Activated CD4-positive, alpha-beta T cell treated with anti-CD3 and anti-CD28 coated beads, Interleukin-2, amount 50 U/mL, for 16 hours (primary cell): ENCODE measurements at places on chromosomes 3 and 15.

GRCh38 chr3:187165144-187165543 is 25.8 kb upstream of the RPL39L start:
- DNase-seq = peak; percentile 60

- peak; percentile 66 for DNase-seq
Observed at GRCh38 chr3:128448491-128448890, 18.2 kb downstream of the DNAJB8 start.

GRCh38 chr15:69606921-69607500 is 154.4 kb downstream of the RPLP1 start:
- no peak for DNase-seq

DNA sequence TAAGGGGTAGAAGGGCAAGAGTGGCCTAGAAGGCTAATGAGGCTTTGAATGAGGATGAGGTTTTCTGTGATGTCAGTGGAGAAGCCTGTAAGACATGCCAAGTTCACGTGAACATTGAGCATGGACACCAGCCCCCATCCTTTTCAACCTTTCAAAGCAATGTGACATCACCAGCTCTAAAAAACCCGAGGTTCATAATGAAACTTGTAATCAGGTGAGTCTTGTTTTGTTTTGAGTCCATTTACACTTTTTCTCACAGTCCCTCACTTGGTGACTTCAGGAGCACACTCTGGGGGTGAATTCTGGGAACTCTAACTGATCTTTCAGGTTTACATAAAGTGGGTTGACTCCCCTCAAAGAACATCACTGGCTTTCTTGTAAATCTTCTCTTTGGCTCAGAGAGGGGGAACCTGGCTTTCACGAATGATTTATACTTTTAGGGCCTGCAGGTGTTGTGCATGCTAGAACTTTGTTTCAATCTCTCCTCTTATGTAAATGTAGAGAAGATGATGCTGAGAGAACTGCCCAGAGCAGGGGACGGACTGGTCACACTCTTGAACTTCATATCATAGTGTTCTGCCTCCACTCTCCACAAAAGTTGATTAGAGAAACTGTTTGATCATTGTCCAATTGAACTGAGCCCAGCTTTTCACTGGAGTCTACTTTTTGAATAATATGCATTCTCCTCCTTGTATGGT is 224.7 kb upstream of the SATB1 start:
- DNase-seq = peak; percentile 96

- no peak for DNase-seq
Observed at GRCh38 chr3:49864505-49864904, 5.2 kb downstream of the CAMKV start.

DNA sequence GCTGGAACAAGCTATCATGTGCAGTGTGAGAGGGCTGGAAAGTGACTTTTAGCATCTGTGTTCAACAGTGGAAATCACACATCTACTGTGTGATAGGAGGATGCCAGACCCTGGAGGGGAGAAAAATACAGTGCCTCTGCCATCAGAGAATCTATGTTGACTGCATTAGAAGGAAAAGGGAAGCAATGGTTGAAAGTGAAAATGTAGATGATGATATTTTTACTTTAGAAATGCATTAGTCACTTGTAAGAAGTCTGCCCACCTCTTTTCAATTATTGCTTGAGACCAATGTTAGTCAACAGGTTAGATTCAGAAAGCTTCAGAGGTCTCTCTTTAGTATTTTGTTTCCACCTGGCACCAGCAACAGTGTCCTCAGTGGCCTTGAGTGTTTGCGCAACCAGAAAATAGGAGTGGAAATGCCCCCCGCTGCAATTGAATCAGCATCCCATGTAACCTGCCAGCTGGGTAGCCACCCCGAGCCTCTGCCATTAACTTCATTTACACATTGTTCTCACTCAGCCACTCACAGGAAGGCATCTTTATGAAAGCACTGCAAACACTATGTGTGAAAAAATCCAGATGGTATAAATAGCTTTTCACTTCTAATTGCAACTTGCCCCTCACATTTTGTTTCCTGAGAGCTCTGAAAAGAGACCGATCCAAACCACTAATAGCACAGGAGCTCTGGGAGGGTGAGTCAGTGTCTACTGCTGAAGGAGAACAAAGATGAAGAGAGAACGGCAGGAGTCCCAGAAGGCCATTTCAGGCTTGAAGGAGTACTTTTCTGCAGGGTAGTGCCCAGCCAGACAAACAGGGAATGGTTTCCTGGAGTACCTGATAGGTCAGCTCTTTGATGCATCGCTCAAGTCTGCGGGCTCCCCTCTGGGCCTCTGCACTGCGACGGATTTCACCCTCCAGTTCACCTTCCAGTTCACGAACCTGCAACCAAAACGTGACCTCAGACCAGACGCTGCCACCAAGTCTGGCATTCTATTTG is 92.1 kb downstream of the HHLA2 start:
- DNase-seq = peak; percentile 60

- no peak for DNase-seq
Observed at GRCh38 chr3:100825574-100825973, 116.3 kb downstream of the TFG start.

GRCh38 chr15:95247071-95247984 is 1016.0 kb downstream of the MCTP2 start:
- no peak for DNase-seq

DNA sequence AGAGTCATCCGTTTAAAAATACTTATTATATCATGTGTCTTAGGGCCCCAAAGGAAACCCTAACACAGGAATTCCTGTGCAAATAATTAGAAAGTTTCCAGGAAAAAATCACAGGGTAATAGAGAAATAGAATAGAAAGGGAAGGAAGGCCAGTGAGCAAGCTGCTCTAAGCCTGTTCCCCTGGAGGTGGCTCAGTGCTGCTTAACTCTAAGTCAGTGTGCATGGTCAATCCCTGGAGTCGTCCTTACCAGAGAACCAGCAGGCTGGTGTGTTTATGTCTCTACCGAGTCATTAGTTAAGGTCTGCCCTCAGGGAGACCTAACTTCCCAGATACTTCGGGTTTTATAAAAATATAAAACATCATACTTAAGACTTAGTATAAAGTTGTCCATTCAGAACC is 21.0 kb upstream of the MCF2L2 start:
- no peak for DNase-seq

DNA sequence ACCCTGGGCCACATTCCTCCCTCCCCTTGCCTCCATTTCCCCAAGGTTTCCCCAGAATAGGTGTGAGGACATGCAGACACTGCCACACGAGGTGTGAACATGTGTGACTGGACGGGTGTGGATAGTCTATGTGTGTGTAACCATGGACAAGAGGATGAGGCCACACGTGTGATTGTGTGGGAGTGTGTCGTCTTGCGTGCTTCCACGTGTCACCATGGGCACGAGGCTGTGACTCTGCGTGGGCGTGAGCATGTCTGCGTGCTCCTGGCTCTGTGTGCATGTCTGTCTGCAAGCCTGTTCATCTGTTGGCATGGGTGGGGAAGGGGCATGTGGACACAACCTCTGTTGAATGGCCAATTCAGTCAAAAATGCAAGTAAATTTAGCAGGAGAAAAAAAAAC is 6.2 kb upstream of the MYL3 start:
- no peak for DNase-seq

GRCh38 chr15:99110581-99111320 is 5.9 kb downstream of the SYNM start:
- DNase-seq = no peak
